ENCODE measurements at places on chromosomes 1 and 21.

GRCh38 chr1:55288245-55288644 is 73.1 kb upstream of the USP24 start:
- no peak for DNase-seq

DNA sequence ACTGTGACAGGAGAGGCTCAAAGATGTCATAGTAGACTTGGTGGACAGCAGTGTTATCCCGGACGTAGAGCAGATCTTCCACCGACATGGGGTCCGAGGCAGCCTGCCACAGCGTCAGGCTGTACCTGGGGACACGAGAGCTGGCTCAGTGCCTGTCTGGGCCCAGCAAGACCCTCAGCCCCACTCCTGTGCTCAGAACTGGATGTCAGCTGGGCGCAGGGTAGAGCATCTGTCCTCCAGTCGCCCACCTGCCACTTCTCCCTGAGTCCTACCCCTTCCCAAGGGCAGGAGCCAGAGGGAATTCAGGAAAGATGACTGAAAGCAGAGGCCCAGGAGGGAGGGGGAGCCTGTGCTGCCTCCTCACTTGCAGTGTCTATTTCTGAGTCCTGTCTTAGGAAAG is 11.7 kb downstream of the FAM151A start:
- no peak for DNase-seq

DNA sequence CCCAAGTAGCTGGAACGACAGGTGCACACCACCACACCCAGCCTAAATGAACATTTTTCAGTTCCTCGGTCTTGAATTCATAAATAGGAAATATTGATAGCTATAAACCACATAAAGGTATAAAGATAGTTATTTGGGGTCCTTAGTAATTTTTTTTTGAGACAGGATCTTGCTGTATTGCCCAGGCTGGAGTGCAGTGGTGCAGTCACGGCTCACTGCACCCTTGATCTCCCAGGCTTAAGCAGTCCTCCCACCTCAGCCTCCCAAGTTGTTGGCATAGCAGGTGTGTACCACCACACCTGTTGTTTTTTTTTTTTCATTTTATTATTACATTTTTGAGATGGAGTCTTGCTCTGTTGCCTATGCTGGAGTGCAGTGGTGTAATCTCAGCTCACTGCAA is 3.7 kb upstream of the PPP1R15B start:
- DNase-seq: no peak

- DNase-seq: no peak
Measured at GRCh38 chr1:7941437-7941793, 776 bp upstream of the TNFRSF9 start.

GRCh38 chr1:171256940-171257606 is 8.8 kb downstream of the FMO1 start:
- DNase-seq: no peak

- no peak for DNase-seq
Measured at GRCh38 chr1:245418077-245418476, 263.3 kb downstream of the KIF26B start.
